Amygdala (tissue), 56 donors: ENCODE measurements at places on chromosomes 1 and 21.

- DNase-seq, result no peak
Measured at GRCh38 chr1:193540511-193540910, 354.1 kb upstream of the B3GALT2 start.

- no peak for DNase-seq
Measured at GRCh38 chr1:209749205-209749604, 6.6 kb upstream of the TRAF3IP3 start.

DNA sequence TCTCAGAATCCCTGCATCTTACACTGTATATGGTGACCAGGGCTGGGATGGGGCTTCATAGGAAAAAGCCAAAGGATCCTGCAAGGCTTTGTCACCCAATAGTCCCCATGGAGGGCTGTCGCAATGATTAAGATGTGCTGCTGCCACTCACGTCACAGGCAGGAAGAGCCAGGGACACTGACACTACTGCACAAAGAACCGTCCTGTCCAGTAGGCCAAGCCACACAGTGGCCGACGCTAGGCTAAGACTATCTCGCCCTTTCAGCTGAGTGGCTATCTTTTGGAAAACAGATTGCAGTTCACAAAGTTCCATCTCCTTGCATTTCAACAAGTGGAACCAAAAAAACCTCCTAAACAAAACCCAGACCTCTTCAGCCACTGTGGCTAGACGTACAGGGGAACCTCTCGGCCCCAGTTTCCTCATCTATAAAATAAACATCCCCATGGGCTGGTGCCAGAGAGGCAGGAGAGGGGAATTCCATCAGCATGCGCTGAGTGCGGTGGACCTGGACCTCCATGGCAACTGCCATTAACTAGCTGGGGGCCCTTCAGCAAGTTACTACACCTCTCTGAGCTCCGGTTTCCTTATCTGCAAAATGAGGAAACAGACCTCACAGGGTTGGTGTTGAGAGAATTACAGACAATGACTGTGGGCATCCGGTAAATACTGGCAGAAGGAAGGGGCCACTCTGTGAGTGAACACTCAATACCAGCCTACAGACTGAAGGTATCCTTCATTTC is 8.7 kb downstream of the CAPZB start:
- no peak for DNase-seq

DNA sequence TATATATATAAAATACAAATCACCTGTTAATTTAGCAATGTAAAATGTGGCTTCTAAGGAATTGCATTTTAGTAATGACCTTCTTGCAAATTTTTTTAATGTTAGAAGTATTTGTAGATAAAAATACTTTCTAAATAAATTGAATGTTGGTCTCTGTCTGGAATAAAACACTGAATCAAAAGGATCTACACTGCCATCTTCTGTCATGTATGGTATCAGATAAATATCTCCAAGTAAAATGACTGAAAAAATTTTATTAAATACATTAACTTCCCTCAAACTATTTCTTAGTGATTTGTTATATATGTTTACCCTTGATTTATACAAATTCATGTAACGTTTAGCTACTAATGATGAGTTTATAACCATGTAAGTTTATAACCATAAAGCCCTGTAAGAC is 2029.3 kb downstream of the MRPL39 start:
- DNase-seq, result no peak

DNA sequence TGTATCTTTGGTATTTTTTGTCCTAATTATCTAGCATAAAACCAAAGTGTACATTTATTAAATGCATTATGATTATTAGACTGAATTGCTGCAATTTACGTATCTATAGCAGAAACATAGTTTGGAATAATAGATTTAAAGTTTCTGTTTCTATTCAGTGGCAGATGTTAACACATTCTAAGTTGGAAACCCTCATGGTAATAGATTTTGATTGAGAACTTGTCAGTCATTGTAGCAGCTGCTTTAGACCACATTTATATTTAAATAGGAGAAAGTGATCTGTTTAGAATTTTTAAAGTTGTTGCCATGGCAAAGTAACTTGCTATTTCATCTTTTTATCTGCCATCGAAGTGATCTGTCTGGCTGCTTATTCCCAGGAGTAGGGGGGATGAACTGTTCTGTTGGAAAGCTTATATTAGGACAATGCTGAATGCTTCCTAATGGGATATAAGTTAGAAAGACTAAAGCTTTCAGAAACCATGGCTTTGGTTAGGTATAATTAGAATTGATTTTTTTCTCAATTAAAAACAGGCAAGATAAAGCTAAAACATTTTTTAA is 61.6 kb downstream of the HS2ST1 start:
- no peak for DNase-seq

- no peak for DNase-seq
Measured at GRCh38 chr1:116097626-116098025, 13.6 kb upstream of the MAB21L3 start.
